ENCODE measurements at places on chromosomes 3 and 15. TPM values are rescaled to one million over a fixed set of nuclear protein-coding genes. Genes with fewer than 3 reads are reported as not detected.

Gene SLC27A2
- total RNA-seq = 0.06 TPM

Gene GXYLT2
- 4.8 TPM for total RNA-seq

Gene INSYN1
- total RNA-seq = 0.05 TPM

Gene NEK10
- total RNA-seq = 3.4 TPM

Gene ILDR1
- not detected for total RNA-seq

Gene PRKAR2A
- 35.2 TPM for total RNA-seq

Gene AGBL1
- not detected for total RNA-seq

Gene ADPRH
- total RNA-seq = 8.9 TPM

Gene CPNE9
- total RNA-seq = not detected

Gene CHMP2B
- total RNA-seq = 28.5 TPM

Gene MYLK
- total RNA-seq = 57.8 TPM

Gene MUC13
- total RNA-seq = not detected

Data from glomerular endothelial cell (primary cell).